ENCODE measurements at places on chromosomes 7 and 10. TPM values are rescaled to one million over a fixed set of nuclear protein-coding genes. Genes with fewer than 3 reads are reported as not detected.

PAX2 gene
- 0.64 TPM for total RNA-seq

HOXA6 gene
- 1.8 TPM for total RNA-seq

ENTPD1 gene
- 54.1 TPM for total RNA-seq

ZNF853 gene
- total RNA-seq, result 5.1 TPM

DRGX gene
- 0.14 TPM for total RNA-seq

NOS3 gene
- total RNA-seq, result 50.1 TPM

DNA sequence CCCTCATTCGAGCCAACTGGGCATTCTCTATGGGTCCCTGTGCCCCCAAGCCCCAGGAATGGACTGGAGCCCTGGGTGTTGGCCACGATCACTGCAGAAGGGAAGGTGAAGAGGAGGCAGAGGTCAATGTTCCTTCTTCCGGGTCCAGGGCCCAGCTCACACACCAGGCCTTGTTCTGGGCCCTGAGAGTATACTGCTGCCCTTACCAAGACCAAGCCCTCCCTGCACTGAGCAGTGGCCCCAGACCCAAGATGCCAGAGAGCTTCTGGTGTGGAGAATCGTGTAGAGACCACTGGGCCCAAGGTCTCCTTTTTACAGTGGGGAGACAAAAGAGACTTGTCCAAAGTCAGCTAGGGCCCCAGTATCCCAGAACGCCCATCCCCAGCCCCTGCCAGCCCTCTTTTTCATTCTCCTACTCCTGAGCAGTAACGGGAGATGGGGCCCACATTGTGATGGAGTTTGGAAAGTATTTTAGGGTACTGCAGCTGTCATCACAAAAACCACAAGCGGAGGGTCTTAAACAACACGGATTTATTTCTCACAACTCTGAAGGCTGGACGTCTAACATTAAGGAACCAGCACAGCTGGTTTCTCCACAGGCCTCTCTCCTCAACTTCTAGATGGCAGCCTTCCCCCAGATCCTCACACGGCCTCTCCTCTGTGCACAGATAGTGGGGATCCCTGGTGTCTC lies 79.4 kb downstream of the PDGFA start:
- no peaks in the 10 kb centered on the region for H3K36me3 ChIP-seq
- no peaks in the 10 kb centered on the region for H3K27me3 ChIP-seq
- H3K4me3 ChIP-seq, result no peak overlapping the region
- H3K27ac ChIP-seq, result no peak overlapping the region
- no peaks in the 10 kb centered on the region for H3K4me1 ChIP-seq

GRCh38 chr10:21065621-21066248 lies 168.6 kb upstream of the NEBL start:
- H3K27ac ChIP-seq, result no peak overlapping the region
- H3K36me3 ChIP-seq, result no peaks in the 10 kb centered on the region
- H3K4me1 ChIP-seq, result no peaks in the 10 kb centered on the region

DNA sequence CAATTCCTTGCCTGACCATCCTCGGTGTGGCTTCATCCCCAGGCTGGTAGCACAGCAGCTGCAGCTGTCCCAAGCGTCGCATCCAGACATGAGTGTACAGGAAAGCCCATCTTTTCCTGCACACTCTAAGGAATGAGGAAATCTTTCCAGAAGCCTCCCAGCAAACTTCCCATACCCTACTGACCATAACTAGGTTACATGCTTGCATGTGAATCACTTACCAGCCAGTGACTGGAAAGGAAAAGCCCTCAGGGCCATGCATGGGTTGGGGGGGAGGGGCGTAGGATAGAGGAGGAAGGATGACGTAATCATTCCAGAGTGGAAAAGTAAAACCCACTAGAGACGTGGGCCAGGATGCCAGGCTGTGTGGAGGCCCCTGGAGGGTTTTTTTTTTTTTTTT lies 18.9 kb upstream of the ZNF212 start:
- no peak overlapping the region for H3K27ac ChIP-seq
- H3K4me1 ChIP-seq, result no peaks in the 10 kb centered on the region
- no peaks in the 10 kb centered on the region for H3K36me3 ChIP-seq
- no peak overlapping the region for H3K4me3 ChIP-seq

DNA sequence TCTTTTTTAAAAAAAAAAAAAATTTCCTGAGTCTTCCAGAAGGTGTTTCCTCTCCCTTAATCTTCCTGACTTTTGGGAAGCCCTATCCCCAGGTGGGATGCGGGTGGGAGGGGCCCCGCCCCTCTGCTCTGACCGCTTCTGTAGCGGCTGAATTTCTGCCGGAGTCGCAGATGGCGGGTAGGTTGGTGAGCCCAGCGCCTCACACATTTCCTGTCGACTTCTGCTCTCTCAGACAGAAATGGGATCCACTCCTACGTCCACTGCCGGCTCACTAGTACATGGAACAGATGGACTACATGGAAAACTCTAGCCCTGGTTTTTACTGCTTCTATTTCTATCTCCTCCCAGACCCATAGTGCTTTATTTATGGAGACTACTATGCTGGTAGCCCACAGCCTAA lies 90.9 kb downstream of the NEUROD6 start:
- DNase-seq, result no peak
- H3K4me1 ChIP-seq, result no peaks in the 10 kb centered on the region
- H3K27ac ChIP-seq, result no peak overlapping the region

GRCh38 chr7:17952387-17952786 lies 12.1 kb upstream of the SNX13 start:
- no peaks in the 10 kb centered on the region for H3K27me3 ChIP-seq
- H3K4me3 ChIP-seq, result no peak overlapping the region
- H3K4me1 ChIP-seq, result no peaks in the 10 kb centered on the region
- no peaks in the 10 kb centered on the region for H3K36me3 ChIP-seq
- DNase-seq, result no peak
